Stimulated activated CD4-positive, alpha-beta T cell treated with anti-CD3 and anti-CD28 coated beads, Interleukin-15, amount 100 ng/mL, for 1 hour (primary cell): ENCODE measurements at places on chromosomes 2 and 18.

DNA sequence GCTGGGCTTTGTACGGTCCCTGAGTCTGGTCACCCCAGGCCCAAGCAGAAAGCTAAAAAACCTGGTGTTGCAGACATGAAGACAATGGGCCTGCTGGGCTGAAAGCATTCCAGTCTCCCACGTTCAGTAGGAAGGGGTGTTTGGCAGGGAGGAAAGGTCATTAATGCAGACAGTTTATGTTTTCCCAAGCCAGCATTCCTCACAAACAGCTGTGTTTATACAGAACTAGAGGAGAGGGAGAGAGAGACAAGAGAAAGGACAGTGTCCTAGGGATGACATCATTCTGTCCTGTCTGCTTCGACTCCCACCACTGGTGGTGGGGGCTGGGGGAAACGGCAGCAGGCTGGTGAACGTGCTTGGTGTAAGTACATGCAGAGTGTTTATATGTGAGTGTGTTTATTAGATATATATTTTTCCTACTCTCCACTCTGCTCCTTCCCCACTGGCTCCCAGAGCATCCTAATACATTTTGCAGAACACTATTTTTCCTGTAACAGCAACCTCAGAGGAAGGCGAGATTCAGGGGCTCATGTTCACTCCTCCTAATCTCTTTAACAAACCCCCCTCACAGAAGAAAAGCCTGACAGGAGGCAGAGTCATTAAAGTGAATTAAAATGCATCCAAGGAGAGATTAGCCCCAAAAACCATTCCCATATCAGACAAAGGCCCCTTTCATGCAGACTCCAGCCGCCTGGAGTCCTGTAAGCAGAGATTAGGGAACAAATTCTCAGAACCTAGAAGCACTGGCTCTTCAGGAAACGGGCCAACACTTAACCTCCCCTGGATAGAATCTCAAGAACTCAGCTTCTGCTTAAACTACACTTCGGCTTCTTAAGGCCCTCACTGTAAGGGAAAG lies 380.4 kb downstream of the TNS1 start:
- DNase-seq = no peak

DNA sequence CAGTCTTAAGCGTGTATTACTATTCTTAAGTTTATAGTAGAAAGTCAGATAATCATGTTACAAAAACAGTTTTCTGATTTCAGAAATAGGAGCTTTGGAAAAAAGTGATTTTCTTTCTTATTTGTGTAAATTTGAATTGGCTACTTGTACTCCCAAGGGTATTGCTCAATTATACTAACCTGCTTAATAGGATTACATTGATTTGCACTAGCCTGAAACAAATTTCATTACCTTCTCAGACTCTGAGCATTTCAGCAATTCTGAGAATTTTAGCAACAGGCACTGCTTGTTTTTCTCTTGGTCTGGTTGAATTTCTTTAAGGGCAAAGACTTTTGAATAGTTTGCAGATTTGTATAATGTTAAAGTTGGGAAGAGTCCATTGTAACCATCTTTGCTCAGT lies 87.2 kb upstream of the NXPH2 start:
- DNase-seq = no peak

- DNase-seq = no peak
These were observed 223.5 kb downstream of the PIK3C3 start for GRCh38 chr18:42178376-42179080.

- no peak for DNase-seq
These were observed 359.3 kb downstream of the TMEM182 start for GRCh38 chr2:103121106-103121505.

DNA sequence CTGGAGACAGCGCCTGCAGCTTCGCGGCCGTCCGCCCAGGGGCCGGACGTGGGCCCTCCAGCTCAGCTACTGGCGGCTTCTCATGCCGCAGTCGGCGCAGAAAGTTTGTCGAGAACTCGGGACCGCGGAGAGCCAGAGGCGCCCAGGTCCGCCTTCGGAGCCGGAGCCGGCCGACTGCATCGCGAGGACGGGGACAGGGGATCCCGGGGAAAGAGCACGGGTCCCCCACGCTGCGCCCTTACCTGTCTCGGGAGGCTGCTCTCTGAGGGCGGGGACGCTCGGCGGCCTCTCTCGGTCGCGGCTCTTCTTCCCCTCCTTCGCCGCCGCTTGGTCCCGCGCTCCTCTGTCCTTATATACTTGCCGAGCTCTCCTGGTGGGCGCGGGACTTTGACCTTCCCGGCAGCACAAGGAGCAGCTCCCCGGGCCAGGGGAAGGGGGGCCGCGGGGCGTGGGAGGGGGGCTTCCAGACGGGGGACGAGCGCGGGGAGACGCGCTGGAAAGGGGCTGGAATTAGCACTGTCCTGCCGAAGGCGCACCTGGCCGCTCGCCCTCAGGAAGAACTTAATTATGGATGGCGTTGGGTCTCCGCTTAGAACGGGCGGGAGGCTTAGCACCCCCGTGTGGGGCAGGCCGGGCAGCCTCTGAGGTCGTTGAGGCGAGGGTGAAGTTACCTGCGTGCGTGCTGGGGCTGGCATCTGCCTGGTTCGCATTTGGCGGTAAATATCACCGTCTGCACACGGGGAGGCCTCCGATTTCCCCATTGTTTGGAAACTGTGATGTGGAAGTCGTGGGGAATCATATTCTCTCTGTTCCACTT lies at the start of gene POMC:
Gene POMC, minus strand, starts transcription at position 325 of the 817 bp plus-strand sequence. CDS start 3,808 bp downstream, outside the sequence.
- peak; percentile 6 for DNase-seq

GRCh38 chr18:2325308-2325849 lies 245.9 kb downstream of the METTL4 start:
- DNase-seq = no peak

DNA sequence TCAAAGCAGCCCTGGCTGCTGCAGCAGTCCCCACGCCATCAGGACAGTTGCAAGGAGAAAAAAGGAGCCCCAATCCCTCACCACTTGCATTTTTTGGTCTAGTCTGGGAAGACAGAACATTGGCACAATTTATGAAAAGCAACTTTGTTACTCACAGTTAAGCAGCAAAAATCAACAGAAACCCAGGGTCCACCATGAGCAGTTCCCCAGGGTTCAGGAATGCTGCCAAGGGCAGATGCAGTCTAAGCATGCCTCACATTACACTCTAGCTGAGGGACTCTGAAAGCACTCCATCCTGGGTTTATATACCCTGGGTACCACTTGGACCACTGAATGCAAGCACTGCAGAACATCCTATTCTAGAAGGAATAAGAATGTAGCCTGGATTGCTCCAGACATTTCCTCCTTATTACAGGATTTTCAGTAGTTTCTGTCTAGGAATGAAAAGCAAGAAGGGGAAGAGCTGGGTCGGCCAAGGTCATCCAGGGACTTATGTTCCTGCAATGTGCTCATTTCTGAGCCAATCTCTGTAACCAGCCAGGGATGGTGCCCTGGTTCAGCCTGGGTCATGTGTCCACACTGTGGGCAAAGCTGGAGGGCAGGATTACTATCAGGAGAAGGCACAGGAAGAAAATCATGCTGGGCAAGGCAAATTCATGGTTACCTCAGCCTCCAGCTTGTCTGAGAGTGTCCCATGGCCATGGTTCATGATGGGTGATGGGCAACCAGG lies 19.5 kb upstream of the TMEM163 start:
- DNase-seq = no peak

- DNase-seq = no peak
These were observed 38.2 kb upstream of the PXDN start for GRCh38 chr2:1782514-1782913.

GRCh38 chr2:211349031-211349430 lies 792.6 kb downstream of the CPS1 start:
- DNase-seq = no peak

GRCh38 chr18:39389800-39390379 lies 1824.3 kb upstream of the CELF4 start:
- no peak for DNase-seq

DNA sequence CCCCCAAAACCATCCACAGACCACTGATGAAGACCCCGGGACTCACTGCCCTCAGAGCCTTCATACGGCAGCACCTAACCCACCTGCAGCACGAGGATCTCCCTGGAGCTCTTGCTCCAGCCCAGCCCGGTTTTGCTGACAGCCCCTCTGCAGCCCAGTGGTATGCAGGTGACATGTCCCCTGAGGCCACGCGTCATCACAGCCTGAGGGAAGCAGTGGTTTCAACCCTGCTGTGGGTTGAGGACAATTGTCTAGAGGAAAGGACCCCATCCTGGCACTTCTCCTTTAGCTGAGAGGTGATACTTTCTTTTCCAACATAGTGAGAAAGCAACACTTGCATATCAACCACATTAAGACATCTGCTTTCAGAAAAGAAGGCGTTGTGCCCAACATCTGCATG lies 134.0 kb downstream of the SEPTIN10 start:
- no peak for DNase-seq

GRCh38 chr2:217250013-217250524 lies 390.2 kb upstream of the TNP1 start:
- no peak for DNase-seq

- DNase-seq = no peak
These were observed 156.2 kb downstream of the HRH4 start for GRCh38 chr18:24616653-24617052.

DNA sequence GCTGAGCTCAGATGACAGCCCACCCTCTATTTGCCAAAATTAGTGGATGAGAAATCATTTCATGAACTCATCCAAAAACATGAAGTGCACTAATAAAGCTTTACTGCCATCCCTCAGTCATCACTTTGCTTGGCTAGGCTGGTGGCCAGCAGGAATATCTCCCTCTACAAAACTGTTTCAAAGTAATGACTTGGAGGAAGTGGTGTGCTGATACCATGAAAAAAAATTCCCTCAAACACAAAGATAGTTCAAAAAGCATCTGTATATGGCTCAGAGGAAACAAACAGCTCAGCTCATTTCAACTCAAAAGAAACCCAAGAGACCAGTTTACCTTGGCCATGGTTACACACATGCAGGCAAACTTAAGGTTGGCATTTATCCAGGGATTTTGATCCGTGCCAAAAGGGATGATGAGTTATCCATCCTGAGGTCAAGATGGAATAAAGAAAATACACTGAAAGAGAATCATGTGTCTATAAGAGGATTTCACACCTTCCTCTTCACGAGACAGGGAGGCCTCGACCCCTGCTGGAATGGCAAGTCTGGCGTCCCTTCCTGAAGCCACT lies 18.4 kb upstream of the WIPF1 start:
- no peak for DNase-seq

- no peak for DNase-seq
These were observed 195.5 kb downstream of the ANKRD30B start for GRCh38 chr18:14943486-14943885.

DNA sequence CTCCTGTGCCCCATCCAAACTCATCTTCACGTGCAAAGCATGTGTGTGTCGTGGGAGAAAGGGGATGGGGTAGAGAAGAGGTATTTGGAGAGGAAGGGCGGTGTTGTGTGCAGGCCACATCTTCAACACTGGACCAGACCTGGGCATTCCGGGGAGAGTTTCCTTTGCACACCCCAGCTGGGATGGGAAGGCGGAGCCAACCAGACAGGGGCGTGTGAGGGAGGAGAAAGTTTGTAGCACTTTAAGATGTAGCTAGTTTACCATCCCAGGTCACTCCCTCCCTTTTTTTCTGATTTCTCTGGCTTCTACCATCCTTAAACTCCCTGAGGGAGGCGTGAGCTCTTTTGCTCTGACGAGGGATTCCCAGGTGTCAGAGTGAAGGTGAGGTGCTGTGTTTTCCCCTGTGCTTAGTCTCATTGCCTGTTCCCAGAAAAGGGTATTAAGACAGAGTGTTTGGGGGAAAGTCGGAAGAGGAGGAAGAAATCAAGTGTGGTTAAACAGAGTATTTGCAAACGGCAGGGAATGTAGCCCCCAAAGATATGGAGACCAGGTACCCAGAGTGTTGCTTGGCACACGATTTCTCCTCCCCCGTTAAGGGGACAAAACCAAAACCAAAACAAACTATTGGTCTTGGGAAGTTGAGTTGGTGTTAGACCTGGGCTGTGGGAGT lies 1.6 kb downstream of the SETBP1 start:
- no peak for DNase-seq

GRCh38 chr2:61493523-61493942 lies 22.6 kb upstream of the USP34 start:
- DNase-seq = no peak

- DNase-seq = no peak
These were observed 19.3 kb downstream of the PPP4R1 start for GRCh38 chr18:9594823-9595596.

DNA sequence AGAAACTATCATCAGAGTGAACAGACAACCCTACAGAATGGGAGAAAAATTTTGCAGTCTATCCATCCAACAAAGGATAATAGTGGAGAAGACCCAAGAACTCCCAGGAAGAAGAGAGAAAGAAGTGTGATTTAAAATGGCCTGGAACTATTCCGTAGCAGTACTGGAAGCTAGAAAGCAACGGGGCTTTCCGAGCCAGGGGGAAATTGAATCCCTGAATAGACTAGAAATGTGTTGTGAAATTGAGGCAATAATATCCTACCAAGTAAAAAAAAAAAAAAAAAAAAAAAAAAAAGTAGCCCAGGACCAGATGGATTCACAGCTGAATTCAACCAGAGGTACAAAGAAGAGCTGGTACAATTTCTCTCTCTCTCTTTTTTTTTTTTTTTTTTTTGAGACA lies 69.3 kb downstream of the FARP2 start:
- no peak for DNase-seq

GRCh38 chr2:240959941-240960308 lies 38.5 kb upstream of the SNED1 start:
- DNase-seq = no peak

- DNase-seq = no peak
These were observed 30.5 kb upstream of the NEDD4L start for GRCh38 chr18:58013241-58014211.

DNA sequence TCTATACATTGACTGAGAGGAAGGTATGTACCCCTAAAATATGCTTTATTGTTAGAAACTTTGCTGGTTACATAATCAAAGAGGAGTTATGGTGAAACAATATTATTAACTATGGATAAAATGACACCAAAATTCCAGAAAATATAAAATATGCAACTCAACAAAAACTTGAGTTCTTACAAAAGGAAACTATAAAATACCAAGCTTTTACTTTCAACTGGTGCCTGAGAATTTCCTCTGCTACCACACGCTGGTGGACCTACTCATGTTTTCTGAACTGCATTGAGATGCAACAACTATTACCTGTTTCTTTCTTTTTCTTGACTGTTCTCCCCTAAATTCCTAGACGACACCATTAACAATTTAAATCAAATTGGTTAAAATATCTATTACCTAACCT lies 8.2 kb upstream of the NFE2L2 start:
- DNase-seq = no peak

DNA sequence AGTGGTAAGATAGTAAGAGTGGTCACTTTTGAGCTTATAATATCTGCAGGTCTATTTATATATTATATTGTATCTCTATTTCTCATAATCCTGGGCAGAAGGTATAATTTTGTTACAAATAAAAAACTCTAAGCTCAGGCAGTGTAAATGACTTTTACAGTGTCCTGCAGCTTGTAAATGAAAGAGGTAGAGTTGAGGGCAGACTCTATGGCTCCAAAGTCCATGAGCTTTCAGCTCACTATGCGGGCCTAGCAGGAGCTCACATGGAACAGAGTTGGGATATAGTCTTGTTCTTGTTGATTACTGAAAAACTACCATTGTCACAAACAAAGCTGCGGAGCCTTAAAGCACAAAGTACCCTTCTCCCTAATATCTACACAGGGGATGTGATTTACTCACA lies 361.4 kb downstream of the LNPK start:
- no peak for DNase-seq

GRCh38 chr18:34261865-34262780 lies 37.4 kb upstream of the NOL4 start:
- no peak for DNase-seq

GRCh38 chr18:10953672-10954071 lies 195.7 kb downstream of the PIEZO2 start:
- DNase-seq = no peak

GRCh38 chr18:78138983-78139496 lies 840.6 kb upstream of the SALL3 start:
- no peak for DNase-seq
